ENCODE measurements at places on chromosomes 2 and 18.

DNA sequence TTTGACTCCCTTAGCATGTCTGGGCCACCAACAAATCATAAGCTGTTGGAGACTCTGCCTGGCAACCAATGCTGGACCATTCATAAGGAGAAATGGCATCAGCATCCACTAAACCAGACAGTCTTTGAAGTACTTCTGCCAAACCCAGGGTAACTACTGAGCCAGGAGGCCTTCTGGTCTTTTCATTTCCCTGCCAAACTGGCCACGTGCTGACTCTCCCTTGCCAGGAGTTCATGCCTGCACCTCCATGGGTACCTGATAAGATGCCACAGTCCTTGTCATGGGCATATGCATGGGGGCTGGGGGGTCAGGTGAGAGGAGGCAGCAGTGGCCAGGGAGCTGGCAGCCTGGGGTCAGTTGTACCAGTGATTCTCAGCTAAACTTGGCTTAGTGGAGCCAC, 34.2 kb upstream of the DAPL1 start:
- DNase-seq: no peak

DNA sequence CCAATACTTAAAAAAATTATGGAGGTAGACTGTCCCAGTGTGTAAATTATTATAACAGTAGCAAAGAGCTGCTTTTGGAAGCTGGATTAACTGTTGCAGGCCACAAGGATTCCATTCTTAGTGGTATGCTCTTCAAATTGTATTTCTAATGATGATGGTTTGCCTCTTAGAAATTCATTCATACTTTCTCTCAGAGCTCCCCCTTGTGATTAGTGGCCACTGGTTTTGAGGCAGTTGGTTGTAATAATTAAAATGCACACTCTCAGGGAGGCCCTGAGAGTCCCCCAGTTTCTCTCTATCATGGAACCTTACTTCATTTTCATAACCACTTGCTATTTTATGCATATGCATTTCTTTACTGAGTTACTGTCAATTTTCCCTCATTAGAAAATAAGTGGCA, 122.5 kb downstream of the PLA2R1 start:
- DNase-seq: no peak

DNA sequence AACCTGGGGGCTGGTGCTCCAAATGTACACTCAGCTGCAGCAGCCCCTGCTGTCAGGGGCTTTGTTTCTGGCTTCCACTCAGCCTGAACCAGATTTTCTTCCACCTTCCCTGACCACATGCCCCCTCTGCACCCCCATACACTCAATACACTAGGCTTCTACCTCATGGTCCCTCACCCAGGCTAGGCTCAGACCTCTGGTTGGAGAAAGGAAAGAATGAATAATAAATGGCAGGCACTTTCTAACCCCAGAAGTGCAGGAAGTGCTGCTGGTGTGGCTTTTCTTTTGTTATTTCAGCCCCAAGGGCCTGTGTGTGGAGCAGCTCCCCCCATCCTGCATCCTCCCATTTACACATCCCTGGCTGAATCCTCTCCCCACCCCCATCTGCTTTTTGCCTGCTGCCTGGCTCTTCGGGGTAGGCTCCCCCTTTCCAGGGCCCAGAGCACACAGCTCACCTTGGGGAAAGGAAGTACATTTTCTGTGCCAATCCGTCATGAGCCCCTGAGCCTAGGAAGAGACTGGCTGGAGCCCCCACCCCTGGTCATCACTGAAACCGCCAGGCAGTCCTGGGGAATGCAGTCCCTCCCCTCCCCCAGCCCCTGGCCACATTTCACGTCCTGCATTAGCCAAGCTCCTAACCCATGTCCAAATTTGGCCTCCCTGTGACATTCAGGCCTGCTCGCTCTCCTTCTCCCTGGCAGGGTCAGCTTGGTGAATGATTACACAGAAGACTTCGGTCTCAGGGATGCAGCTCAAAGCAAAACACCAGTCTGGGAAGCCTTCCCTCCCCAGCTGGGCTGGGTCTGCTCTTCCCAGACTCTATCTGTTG, 2.6 kb downstream of the DYSF start:
- no peak for DNase-seq

- no peak for DNase-seq
These were observed 206.3 kb upstream of the GYPC start for GRCh38 chr2:126449677-126450076.

- DNase-seq: no peak
These were observed 45.4 kb upstream of the LTBP1 start for GRCh38 chr2:32901313-32901712.

DNA sequence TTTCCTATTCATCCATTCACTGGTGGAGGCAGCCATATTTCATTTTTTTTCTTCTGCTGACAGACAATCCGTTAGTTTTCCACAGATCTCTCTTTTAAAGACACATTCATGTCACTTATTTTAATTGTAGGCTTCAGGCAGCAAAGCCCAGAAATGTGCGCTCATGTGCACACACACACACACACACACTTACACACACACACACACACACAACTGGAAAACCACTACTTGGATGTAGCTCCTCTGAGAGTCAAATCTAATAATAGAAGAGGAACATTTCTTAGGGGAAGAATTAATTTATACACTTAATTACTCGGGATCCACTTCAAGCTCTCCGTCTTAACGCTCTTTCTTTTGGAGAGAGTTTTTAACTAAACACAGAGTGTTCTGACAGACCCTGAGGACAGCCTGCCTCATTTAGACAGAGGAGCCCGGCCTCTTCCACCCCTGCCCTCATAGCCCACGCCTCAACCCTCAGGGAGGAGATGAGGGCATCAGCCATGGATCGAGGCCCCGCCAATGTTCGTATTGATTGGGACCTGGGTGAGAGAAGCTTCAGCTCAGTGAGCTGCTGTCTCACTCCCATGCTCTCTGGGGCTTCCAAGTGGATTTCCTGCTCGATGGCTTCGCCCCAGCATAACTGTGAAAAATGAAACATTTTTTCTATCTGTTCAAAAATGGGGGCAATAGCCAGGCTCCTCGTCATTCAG, 261.4 kb upstream of the SKOR2 start:
- no peak for DNase-seq

All from DMS79 (cell line).